Stimulated activated CD4-positive, alpha-beta T cell treated with anti-CD3 and anti-CD28 coated beads, Interleukin-4, amount 100 ng/mL, for 1 hour (primary cell): ENCODE measurements at places on chromosomes 4 and X.

- DNase-seq = no peak
Measured at GRCh38 chr4:42306221-42307109, 90.8 kb upstream of the SHISA3 start.

DNA sequence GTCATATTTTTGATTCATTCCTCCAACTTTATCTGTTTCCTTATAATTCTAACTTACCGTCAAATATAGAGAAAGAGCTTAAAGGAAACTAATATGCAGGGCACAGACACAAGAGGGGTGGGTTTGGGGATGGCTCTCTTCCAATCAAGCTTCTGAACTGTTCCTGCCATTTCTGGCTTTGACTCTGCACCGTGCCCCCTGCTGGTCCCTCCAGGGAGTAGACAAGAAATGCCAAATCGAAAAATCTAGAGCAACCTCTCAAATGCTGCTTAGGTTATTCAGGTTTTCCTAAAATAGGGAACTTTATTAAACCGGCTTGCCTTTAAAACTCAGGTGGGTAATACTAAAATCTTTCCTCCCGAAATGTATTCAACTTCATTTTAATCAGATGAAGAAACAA is 39.8 kb upstream of the VCX3A start:
- DNase-seq = no peak

GRCh38 chrX:46185923-46186810 is 359.1 kb downstream of the ZNF674 start:
- no peak for DNase-seq

DNA sequence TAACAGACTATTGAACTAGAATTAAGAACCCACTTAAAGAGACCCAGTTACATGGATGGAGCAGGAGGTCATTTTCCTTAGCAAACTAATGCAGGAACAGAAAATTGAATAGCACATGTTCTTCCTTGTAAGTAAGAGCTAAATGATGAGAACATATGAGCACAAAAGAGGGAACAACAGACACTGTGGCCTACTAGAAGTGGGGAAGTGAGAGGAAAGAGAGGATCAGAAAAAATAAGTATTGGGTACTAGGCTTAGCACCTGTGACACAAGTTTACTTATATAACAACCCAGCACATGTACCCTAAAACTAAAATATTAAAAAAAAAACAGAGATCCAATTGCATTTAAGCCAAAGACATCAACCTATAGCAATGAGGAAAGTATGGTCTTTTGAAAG is 26.2 kb downstream of the ARAP2 start:
- no peak for DNase-seq

- no peak for DNase-seq
Measured at GRCh38 chrX:13167481-13168231, 123.2 kb upstream of the FAM9C start.

DNA sequence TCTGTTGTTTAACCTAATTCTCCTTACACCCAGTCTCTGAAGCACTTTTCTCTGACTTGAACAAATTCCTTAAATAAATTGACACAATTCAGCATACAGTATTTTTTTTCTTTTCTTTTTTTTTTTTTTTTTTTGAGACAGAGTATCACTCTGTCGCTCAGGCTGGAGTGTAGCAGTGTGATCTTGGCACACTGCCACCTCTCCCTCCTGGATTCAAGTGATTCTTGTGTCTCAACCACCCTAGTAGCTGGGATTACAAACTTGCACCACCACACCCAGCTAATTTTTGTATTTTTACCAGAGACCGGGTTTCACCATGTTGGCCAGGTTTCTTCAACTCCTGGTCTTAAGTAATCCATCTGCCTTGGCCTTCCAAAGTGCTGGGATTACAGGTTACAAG is 1498.1 kb upstream of the PCDH10 start:
- DNase-seq = no peak

DNA sequence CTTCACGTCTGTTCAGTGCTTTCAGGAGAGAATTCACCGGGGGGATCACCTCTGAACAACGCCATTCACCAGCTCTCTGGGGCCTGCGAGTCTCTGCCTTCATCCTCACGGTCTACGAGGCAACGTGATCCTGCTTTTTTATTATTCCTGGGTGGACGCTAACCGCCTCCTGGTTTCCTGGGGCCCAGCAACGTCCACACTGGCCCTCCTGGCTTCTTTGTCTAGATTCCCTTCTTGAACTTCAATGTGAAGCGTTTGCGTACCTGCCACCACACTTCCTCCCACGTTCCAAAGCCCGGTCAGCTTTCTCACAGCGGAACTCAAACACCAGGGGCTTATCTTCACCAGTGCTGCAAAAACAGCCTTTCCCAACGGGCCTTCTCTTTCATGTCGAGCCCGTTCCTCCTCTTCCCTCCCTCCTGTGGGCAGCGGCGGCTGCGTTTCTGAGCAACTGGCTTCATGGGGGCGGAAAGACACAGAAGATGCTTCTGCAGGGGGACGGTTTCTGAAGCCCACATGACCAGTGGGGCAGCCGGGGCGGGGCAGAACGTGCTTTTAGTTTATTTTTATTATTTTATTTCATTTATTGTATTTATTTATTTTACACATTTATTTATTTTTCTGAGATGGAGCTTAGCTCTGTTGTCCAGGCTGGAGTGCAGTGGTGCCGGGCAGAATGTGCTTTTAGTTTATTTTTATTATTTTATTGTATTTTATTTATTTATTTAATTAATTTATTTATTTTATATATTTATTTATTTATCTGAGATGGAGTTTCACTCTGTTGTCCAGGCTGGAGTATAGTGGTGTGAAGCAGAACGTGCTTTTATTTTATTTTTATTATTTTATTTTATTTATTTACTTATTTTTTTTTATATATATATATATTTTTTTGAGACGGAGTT is 64.6 kb downstream of the CRLF2 start:
- no peak for DNase-seq

- no peak for DNase-seq
Measured at GRCh38 chr4:17650406-17650805, 36.0 kb downstream of the MED28 start.

GRCh38 chrX:45955661-45956060 is 589.6 kb downstream of the ZNF674 start:
- no peak for DNase-seq

DNA sequence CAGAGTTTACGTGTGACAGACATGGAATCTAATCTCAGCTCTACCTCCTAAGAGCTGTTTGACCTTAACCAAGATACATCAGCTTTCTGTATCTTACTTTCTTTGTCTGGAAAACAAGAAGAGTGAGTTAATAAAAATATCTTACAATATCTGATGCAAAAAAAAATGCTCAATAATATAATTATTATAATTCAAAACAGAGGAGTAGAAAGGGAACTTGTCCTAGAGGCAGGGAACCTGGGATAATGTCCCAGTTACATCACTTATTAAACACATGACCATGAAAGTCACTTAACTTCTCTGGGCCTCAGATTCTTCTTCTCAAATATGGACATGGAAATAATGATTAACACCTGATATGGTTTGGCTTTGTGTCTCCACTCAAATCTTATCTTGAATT is 256.1 kb downstream of the KLHL13 start:
- no peak for DNase-seq

GRCh38 chrX:25131055-25131454 is 115.3 kb upstream of the ARX start:
- DNase-seq = no peak

GRCh38 chrX:106481341-106481740 is 130.4 kb upstream of the RADX start:
- peak; percentile 2 for DNase-seq

DNA sequence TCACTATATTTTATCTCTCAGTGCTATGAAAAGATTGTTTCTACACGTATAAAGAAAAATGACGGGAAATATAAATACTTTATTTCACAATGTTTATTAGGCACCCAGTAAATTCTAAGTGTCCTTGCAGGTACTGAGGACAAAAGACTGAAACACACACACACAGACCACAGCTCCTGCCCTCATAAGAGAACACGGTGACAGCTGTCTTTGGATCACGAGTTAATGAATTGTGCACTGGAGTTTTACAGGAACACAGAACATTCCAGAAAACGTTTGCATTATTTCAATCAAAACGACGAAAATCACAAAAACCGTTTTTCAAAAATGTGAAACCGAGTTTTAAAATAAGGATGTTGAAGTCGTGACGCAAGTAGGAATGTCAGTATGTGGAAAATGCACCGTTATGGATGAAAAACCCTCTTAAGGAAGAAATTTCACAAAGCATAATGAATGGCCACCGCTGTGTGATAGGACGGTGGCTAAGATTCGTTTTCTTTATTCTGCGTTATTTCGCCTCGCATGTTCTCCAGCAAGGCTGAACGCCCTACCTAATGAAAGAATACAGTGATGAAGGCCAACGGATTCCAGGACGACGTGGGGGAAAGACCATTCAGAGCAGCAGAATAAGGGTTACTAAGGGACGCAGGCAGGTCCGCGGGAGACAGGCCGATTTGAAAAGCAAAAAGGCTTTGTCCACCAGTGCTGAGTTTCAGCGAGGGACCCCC is 24.2 kb downstream of the FAM156A start:
- DNase-seq = no peak

DNA sequence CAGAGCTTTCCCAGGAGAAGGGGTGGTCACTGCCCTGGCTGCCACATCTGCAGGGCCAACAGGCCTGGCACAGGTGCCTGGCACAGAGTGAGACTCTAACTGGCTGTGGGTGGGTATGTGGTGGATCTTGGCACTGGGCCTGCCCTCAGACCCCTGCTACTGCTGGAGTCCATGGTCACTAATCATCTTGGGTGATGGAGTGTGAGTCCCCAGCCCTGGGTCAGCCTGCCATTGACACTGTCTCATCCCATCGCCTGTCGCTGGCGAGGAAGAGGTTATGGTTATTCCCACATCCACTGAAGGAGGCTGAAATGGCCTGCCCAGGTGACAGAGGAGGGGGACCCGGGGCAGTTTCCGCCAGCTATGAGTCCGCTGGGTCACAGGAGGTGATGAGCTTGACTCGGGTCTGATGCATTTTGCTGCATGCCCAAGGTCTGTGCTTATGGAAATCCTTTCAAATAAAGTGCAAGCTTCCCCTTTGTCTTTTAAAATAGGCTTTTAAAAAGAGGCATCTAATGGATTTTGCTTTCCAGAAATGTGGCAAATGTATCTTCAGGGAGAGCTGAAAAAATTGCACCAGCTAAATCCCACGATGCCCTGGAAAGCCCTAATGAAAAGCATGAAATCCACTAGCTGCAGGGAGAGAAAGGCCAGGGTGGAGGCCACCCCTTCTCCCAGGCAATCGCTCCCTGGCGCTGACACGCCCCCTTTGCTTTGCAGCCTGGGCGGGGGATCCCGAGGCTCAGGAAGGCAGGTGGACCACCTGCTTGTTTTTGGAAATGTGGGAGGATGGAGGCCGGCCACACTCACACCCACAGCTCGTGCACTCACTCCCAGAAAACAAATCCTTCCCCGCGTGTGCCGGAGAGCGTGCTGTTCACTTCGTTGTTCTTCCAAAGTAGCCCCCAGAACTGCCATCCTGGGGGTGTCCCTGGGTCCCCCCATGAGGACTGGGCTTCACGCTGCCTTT is 54.9 kb downstream of the ABLIM2 start:
- no peak for DNase-seq

DNA sequence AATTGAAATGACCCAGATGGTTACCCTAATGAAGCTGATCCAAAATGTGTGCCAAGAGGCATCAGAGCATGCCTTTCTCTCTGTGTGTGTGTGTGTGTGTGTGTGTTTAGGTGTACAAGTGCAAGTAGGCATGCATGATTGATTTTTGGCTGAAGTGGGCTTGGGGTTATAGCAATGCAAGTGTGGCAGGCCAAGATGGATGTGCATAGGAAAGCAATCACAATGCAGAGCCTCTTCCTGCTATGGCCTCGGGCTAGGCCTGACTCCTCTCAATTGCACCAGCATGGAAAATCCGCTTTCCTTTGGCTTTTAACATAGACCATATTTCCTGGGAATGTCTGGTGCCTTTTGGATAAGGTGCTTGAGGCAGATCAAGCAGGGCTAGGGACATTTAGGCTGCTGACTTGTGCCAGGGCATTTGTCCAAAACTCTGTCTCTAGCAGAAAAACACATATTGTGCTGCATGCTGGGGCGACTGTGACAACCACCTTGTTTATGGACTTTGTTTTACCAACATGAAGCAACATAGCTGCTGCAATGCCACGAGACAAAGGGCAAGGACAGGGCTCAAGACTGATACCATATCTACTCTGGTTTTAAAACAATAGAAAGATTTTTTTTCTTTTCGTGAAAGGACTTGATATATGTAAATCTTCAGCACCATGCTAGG is 395.7 kb downstream of the RAPGEF2 start:
- no peak for DNase-seq

DNA sequence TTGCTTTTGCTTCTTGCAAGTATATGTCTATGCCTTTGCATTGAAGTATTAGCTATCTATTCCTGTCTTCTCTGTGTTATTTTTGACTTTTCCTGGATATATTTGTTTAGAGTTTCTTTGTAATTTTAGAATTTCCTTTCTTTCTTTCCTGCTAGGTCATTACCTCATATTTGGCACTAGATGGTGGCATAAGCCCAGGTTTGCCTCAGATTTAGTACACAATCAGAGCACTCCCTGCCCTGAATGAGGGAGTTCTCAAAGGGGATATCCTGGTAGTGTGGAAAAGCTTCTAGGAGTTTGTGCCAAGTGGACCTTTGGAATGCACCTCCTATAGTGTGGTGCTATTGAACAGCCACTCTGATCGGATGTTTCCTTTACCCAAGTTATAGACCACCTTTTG is 181.6 kb downstream of the UGT8 start:
- DNase-seq = no peak

- DNase-seq = no peak
Measured at GRCh38 chr4:38568768-38569167, 95.2 kb upstream of the KLF3 start.

DNA sequence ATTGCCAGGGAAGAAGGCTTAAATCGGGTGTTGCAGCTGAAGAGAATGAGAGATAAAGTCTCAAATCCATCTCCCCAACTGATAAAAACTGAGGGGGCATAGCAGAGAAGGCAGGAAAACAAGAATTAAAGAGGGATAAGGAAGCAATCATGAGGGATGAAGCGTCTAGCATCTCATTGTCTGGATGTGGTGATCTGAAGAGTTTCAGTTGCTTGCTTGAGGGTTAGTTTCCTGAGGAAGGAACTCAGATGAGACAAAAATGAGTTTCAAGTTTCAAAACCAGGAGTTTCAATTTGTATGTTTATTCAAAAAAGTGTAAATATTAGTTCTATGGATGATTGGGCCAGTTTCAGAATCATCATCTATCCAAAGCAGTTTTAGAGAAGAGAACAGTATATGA is 496.9 kb downstream of the RAB28 start:
- DNase-seq = no peak

- no peak for DNase-seq
Measured at GRCh38 chrX:27236681-27237080, 226.5 kb downstream of the PPP4R3C start.

DNA sequence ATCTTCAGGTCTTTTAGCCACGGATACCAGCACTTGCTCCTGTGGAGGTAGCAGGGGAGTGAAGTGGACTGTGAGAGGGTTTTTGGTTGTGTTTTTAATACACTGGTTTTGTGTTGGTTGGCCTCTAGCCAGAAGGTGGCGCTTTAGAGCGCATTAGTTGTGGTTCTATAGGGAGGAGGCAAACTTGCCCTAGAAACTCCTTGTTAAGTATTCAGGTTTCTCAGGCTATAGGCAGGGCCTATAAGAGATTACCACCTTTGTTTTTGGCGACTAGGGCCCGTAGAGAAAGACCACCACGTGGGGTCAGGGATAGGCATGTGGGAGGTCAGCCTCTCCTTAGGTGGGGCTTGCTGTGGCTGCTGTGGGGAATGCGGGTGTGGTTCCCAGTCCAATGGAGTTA is 221.6 kb upstream of the SPANXN4 start:
- no peak for DNase-seq

GRCh38 chr4:16113741-16114140 is 29.9 kb upstream of the PROM1 start:
- no peak for DNase-seq

GRCh38 chr4:162475246-162475645 is 311.4 kb upstream of the FSTL5 start:
- no peak for DNase-seq
